ENCODE measurements at places on chromosomes 5 and 9.
A peak's percentile ranks its signal among the peaks of the same experiment; 100 is the strongest.

DNA sequence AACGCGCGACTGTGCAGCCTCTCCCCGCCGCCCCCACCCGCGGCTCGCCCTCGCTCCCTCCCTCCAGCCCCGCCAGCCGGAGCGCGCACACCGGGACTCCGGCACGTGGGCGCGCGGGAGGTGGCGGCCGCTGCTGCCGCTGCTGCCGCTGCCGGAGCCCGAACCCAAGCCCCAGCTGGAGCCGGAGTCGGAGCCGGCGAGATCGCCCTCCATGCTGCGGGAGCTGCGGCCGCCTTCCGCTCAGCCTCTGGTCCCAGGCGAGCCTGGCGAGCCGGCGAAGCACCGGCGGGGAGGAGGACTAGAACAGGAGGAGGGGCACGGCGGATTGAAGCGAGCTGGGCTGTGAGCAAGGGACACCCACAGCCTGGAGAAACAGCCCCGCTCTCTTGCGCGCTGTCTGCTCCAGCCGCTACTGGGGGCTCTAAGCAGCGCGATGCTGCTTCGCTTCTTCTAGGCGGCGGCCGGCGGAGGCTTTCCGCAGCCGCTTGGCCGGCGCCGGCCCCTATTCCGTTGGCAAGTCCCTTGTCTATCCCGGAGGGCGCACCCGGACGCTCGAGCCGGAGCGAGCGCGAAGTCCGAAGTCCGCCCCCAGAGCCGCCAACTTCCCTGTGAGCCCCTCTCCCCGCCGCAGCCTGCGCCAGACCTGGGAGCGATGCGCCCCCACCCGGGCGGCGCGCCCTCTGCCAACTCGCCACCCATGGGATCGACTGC, 598.7 kb upstream of the SGCD start:
- DNase-seq: no peak

GRCh38 chr5:82296929-82297328, 18.8 kb upstream of the RPS23 start:
- no peak for DNase-seq

GRCh38 chr5:30804739-30805505, 388.6 kb upstream of the CDH6 start:
- DNase-seq: no peak

GRCh38 chr5:59547731-59548130, 345.8 kb downstream of the PDE4D start:
- DNase-seq: no peak

DNA sequence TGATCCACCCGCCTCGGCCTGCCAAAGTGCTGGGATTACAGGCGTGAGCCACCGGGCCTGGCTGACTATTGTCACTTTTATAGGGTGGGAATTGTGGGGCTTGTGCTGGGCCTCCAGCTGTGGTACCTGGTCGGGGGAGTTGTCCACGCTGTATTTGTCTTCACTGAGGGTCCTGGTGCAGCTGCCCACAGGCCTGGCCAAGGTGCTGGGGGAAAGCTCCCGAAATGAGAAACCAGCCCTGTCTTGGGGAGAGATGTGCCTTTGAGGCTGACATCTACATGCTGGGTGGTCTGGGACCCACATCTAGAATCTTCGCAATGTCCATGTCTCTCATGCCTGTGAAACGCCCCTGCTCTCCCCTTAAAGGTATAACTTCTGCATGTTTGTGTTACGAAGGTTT, 2.6 kb downstream of the EXOC3 start:
- DNase-seq: no peak

DNA sequence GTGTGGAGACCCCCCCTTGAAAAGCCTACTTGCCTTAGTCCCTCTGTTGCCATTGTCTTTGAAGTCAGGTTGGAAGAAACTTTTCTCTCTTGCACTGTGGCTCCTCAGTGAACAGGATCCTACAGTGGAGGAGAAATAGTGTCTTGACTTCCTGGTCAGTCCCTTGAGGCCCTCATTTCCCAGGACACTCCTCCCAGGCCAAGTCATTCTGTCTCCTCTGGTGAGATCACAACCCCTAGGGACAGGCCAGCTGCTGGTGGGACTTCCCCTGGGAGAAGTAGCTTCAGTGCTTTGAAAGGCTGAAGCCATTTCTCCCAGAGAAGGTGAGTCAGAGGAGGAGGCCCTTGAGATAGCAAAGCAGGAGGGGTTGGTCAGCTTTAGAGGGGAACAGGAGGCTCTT, 10.1 kb upstream of the GRIA1 start:
- peak; percentile 40 for DNase-seq

DNA sequence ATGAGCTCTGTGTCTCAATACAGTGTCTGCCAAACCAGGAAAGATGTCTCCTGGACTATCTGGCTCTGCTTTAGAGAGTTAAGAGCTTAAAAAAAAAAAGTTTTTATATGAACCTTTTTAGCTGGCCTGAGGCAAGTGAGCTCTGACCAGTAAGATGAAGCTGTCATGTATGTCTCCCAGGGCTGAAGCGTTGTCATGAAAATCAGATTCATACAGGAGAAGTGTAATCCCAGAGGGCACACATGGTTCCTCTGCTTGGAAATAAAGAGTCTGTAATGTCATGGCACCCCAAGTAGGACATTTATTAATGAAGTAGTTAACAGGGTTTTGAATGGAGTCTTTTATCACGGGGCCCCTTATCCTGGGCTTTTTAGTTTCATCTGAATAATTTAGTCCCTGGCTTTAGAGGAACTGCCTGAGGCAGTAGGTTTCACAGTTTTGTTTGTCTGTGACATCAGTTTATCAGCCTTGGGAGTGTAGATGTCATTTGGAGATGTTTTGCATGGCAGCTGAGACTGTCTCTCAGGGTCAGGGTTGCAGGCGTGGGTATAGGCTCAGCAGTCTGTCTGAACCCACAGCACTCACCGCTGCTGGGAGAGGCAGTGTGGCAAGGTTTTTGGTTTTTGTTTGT, 223.3 kb downstream of the DIRAS2 start:
- no peak for DNase-seq

DNA sequence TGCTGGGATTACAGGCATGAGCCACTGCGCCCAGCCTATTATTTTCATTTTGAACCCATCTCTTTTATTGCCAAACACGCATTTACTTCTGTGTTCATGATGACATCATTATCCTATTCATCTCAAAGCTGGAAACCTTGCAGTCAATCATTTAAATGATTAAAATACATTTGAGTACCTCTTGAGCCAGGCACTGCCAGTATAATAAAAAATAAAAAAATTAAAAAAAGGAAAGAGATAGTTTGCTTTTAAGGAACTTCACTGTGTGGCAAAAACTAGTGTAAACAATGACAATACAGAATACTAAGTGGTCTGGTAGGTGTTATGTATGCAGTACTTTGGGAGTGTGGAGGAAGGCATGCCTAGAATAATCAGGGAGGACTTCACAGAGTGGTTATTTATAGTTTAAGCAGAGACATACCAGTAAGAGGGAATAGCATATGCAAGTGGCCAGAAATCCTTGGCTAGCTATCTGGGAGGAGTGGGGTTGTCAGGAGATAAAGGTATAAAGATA, 8.6 kb downstream of the NSD1 start:
- DNase-seq: no peak

DNA sequence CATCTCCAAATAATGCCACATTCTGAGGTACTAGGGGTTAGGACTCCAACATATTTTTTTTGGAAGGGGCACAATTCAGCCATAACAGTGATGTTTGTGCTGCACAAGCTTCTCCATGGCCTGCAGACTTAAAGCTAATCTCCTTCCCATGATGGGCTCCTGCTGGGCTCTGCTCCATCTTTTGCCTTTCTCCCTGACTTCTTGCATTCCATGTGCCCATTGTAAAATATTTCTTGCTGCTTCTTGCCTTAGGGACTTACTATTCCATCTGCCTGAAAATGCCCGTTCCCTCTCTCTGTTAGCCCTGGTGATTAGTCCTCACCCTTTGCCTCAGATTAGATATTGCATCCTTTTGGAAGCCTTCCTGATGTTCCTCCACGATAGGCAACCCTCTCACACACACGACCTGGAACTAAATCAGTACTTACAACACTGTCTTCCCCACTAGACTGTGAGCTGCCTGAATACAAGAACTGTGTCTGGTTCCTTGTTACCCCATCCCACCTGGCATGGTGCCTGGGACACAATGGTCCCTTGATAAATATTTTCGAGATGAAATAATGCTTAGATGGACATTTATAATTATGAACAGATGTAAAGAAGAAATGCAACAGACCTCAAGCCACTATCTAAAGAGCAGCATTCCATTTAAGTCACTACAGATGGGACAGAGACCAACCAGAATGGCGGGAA, 33.5 kb downstream of the OR1J1 start:
- DNase-seq: no peak

- DNase-seq: no peak
Measured at GRCh38 chr5:68954618-68954910, 139.2 kb upstream of the SLC30A5 start.

DNA sequence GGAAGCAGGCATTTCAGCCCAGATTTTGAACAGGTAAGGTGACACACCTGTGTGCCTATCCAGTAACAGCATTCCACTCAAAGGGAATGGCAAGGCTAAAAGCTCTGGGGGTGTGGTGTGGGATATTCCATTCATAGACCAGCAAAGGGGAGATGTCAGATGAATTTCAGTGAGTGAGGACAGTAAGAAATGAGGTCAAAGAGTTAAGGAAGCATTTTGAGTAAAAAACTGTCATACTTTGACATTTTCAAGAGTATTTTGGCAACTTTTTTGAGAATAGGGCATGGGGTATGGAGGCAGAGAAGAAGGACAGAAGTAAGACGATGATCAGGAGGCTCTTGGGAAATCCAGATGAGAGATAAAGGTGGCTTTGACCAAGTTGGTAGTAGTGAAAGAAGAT, 2.2 kb upstream of the ELOVL7 start:
- DNase-seq: no peak

GRCh38 chr5:129506086-129506485, 46.0 kb downstream of the ADAMTS19 start:
- no peak for DNase-seq

DNA sequence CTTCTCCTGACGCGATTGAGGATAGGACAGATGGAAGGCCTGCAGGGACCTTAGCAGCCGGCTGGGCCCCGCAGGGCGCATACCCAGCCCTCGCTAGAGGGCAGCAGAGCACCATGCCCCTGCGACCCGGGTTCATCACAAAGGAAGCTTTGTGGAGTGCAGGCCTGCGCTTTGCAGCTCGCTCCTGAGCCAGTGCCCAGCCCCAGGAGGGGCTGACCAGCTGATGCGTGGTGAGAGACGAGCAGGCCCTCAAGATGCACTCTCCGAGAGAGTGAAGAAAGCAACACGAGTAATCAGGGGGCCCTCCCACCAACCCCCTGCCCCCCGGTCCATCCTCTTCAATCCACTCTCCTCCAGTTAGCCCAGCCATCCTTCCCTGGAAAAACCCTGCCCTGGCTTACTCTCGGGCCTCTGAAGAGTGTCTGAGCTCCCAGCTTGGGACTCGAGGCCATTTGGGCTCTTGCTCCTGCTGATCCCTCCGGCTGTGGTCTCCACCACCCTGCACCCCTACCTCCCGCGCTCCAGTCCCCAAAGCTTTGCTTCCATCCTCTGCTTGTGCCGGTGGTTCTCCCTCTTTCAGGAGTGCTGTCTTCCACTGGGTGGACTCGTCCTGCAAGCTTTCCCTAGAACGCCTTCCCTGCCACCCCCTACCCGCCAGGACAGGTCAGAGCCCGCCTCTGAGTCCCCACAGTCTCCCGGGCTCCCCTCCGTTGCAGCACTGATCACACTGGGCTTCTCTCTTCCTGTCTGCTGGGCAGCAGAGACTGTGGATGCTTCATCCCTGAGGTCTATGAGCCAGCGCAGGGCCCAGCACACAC, 9.1 kb upstream of the KIF12 start:
- peak; percentile 82 for DNase-seq

GRCh38 chr9:73611032-73611431, 459.4 kb downstream of the ANXA1 start:
- DNase-seq: no peak

GRCh38 chr5:171205375-171205774, 103.7 kb upstream of the TLX3 start:
- DNase-seq: no peak

- no peak for DNase-seq
Measured at GRCh38 chr9:22037954-22038690, 29.0 kb upstream of the CDKN2B start.

DNA sequence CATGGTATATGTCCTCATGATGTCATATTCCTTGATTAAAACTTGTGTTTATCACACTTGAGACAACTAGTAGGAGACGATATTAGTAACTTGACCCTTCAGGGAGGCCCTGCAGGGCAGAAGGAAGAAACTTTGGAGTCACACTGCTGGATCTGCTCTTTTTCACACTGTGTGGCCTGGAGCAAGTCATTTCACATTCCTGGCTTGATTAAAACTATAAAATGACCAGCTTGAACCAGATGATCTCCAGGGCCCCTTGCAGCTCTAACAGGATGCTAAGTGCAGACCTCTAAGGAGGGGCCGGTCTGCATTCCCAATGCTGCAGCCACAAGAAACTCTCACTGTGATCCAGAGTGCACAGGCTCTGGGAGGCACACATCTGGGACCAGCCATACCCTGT, 146.4 kb upstream of the ZNF366 start:
- DNase-seq: no peak

GRCh38 chr9:131879181-131879910, 139.5 kb upstream of the RAPGEF1 start:
- DNase-seq: no peak

DNA sequence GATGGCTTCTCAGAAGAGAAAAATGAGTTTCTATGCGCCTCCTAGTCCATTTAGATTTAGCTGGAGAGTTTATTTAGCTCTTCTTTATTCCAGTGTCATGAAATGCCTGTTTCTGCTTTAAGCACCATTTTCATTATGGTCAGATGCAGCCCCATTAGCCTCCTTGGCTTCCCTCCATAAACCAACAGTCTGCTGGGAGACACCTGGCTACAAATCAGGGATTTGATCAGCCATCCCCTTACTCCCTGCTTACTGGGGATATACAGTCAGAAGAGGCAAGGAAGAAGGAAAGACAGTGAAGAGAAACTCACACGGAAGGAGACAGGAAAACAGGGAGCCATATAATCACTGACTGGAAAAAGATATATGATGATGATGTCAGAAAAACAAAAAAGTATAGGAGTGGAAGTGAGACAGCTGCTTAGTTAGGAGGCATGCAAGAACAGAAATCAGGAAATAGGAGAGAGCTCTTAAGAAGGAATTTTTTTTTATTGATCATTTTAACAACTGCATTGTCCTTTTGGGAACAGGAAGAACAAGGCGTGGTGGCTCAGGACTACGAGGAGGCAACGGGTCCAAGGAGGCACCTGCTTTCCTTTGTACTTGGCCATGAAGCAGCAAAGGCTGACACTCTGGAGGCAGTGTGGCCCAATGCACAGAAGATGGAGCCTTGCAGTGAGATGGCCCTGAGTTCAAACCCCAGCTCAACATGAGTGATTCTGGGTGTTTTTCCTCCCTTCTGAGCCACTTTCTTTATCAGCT, 56.1 kb downstream of the MED27 start:
- DNase-seq: no peak

DNA sequence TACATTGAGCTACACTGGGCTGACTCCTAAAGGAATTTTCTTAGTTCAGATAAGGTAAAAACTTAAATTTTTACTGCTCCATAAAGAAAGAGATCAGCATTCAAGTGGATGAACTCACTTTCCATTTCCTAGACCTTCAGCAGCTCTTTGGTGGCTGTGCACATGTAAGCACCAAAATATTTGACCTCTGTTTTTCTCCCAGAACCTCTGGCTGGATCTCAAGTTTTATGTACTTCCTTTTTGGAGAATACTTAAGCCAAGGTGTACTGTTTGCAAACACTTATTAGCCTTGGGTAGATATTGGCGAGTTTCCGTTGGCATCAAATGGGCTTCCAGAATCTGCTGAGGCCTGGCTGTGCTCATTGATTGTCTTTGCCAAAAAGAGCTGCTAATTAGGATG, 10.3 kb downstream of the TNC start:
- DNase-seq: no peak

GRCh38 chr5:84381502-84382362, 2.9 kb downstream of the EDIL3 start:
- no peak for DNase-seq
